ENCODE measurements at places on chromosomes 11 and 22.

DNA sequence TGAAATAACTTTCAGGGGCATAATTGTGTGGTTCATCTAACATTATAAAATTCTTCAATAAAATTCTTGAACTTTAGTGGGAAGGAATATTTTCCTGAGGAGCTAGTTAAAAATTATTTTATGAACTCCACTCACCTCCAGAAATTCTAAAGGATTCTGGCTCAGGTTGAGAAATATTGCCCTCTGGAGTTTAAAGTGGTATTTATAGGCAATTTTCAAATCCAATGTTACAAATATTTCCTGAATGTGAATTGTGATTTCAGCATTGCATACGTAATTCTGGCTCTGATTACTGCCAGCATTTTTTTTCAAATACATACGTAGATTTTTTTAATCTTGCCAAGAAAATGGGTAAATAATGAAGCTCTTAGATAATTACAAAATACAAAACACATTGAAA lies 598.2 kb upstream of the ANO3 start:
- peak; percentile 38 for DNase-seq

DNA sequence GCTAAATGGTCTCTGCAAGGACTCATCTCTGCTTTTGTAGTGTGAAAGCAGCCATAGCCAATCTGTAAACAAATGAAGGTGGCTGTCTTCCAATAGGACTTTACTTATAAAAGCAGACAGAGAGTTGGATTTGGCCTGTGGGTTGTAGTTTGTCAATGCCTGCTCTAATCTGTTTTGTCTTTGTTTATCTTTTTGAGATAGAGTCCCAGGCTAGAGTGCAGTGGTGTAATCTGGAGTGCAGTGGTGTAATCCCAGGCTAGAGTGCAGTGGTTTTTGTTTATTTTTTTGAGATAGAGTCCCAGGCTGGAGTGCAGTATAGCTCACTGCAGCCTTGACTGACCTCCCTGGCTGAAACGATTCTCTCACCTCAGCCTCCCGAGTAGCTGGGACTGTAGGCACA lies 8.6 kb downstream of the PPP6R3 start:
- DNase-seq: peak; percentile 61

DNA sequence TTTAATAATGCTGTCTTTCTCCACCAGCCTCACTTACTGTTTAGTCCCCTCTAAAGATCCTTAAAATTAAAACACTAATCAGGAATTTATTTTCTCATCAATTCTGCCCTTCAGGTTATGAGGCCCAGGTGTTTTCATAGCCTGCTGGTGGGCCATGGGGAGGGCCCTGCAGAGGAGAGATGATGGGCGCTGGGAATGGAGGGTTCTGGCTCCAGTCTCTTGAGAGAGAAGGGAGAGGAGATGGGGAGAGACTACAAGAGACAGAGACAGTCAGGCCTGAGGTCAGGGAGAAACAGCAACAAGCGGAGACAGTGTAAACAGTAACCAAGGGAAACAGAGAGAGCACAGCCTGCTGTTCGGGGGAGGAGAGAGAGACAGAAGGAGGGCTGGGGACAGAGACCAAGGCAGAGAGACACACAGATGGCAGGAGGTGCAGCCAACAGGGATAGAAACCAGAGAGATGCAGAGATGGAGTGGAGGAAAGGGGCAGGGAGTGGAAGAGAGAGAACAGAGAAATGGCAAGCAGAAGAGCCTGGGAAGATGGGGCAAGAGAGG lies 187.3 kb upstream of the SYT13 start:
- DNase-seq: peak; percentile 76

GRCh38 chr11:113684496-113684895 lies 21.6 kb downstream of the TMPRSS5 start:
- no peak for DNase-seq

- DNase-seq: no peak
Observed at GRCh38 chr22:31612891-31613285, 49.1 kb downstream of the PISD start.

DNA sequence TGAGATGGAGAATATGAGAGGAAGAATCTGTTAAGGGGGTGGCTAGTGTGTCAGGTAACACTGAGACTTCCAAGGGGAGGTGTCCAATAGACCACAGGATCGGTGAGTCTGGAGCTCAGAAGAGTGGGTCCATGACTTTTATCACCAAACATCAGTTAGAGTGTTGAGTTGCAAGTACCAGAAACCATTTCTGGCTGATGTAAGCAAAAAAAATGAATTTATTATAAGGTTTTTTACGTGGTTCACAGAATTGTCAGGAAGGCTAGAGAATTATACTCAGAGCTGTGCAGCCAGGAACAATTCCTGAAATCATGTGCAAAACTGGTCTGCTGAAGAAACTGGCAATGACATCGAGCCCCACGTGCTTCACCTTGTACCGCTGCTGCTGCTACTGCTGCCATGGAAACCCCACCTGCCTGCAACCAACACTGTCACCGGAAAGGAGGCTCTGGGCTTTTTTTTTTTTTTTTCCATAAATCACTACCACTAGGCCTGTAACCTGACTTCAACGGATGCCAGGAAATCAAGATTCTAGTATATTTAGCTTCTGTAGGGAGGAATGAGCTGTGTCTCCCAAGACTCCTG lies 16.6 kb upstream of the STK33 start:
- peak; percentile 65 for DNase-seq

DNA sequence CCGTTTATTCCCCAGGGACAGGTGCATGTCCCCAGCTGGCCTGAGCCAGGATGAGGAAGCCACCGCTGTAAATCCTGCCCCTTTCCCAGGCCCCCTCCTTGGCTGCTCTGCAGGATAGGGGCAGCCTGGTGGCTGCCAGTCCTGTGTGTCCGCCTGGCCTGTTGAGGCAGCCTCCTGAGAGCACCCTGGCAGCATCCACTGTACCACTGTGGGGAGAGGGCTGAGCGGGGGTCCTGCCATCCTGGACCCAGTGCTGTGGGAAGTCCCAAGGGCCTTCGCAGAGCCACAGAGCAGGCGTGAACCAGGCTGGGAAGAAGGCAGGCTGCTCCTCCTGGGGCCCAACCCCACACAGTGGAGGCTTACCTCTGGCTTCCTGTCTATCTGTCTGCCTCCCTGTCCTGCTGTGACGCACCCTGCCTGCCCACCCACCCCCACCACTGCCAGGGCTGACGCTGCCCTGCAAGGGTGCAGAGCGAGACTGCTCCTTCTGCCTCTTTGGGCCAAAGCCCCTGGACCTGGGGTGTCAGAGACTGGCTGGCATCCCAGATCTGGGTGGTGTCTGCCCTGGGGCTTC lies 8.4 kb downstream of the KCTD17 start:
- no peak for DNase-seq

Data from mesendoderm (in vitro differentiated cells).